ENCODE measurements at places on chromosomes 7 and 10.
A peak's percentile ranks its signal among the peaks of the same experiment; 100 is the strongest.

DNA sequence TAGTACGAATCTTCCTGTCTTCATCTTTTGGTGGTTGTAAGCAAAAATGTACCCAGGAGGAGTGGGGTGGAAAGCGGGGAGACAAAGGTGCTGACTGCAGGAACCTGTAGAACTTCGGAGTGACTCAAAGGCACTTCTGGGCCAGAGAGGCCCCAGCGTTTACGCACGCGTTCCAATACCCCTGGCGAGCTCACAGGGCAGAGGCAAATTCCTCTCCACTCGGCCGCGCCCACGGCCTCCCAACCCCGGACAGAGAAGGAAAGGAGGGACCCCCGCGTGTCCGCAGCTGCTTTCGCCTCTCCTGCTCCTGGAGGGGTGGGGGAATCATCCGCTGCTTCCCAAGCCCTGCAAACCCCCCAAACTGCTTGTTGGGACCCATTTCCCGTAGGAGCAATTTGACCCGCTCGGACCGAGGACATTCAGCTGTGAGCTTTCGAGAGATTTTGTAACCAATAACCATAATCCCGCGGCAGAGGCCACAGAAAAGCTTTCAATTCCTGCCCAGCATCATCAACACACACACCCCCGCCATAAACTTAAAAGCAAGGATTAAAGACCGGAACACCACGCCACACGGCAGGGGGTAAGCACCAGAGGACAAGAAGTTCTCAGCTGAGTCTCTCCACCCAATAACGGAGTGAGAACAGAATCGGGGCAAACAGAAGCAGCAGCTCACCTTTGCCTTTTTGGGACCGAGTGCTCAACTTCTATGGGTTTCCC lies 2.3 kb downstream of the IGF2BP3 start:
- peak; percentile 45 for DNase-seq

GRCh38 chr10:97016728-97017473 lies 168.9 kb downstream of the SLIT1 start:
- DNase-seq = no peak

- DNase-seq = peak; percentile 93
Measured at GRCh38 chr7:92158660-92159575, 20.0 kb downstream of the LRRD1 start.

DNA sequence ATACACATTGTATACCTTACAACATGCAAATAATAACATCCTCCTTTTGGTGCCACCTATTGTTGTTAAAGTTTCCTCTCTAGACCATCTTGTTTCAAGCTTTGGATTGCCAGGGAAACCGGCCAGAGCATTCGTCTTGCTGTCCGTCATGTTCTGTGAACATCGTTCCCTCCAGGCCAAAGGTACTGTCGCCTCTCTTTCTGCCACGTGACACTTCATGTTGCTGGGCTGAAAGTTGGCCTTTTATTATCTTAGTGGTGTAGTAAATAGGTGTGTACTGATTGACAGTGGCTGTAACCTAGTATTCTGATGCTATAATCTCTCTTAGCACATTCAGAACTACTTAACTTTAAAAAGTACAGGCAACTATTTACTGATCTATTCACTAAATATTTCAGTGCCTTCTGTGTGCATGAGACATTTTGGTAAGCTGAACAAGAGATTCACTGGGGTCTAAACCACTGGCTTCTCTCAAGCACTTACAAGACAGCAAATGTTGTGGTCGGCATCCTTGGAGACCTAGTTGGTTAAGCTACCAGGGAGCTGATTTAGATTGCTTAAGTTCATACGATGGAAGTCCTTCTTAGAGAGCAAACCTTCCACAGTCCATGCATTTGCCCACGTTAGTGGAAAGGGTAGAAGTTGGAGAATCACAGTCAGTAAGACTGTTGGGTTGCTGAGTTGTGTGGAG lies 52.4 kb downstream of the SHH start:
- no peak for DNase-seq

GRCh38 chr10:64175271-64175962 lies 654.2 kb downstream of the REEP3 start:
- DNase-seq = no peak
